ENCODE measurements at places on chromosomes 1 and 21.
A peak's percentile ranks its signal among the peaks of the same experiment; 100 is the strongest.

DNA sequence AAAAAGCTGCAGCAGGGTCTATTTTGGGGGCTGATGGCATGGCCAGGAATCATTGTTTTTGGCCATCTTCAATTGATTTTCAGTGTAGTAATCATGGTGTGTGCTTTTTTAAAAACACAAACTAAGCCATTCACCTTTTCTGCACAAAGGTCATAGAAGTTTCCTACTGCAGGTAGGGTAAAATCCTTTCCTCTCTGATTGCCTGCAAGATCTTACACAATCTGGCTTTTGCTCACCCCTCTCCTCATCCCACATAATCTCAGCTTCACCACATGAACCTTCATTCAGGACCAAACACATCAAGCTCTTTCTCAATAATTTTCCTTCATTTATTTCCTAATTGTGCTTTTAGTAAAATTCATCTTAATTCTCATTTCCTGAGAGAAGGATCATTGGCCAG, 38.3 kb upstream of the GBP5 start:
- DNase-seq, result no peak

DNA sequence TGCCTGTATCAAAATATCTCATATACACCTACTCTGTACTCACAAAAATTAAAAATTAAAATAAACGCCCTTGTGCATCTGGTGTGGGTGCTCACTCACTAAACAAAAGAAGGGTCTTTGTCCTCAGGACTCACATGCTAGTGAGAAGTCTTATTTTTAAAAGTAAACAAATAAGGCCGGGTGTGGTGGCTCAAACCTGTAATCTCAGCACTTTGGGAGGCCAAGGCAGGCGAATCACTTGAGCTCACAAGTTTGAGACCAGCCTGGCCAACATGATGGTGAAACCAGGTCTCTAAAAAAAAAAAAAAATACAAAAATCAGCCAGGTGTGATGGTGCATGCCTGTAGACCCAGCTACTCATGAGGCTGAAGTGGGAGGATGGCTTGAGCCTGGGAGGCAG, 51.5 kb downstream of the BCAR3 start:
- DNase-seq, result no peak

DNA sequence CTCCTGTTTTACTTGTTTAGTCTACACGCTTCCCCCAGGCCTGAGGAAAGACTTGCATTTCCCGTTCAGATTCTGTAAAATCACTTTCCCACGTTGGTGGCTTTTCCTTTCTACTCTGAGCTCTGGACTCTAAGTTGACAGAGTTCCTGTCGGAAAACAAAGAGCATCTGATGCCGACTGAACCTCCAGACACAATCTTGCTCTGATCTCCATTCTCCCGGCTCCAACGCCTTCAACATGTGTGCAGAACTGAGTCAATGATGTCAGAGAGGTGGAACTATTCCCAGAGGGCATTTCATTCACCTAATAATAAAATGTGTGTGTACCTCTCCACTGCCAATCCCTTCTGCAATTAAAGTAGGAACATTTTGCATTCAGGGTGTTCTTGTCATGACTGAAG, 147.7 kb downstream of the MIS18A start:
- DNase-seq, result no peak

GRCh38 chr1:11566042-11566850, 87.3 kb downstream of the DISP3 start:
- no peak for DNase-seq

DNA sequence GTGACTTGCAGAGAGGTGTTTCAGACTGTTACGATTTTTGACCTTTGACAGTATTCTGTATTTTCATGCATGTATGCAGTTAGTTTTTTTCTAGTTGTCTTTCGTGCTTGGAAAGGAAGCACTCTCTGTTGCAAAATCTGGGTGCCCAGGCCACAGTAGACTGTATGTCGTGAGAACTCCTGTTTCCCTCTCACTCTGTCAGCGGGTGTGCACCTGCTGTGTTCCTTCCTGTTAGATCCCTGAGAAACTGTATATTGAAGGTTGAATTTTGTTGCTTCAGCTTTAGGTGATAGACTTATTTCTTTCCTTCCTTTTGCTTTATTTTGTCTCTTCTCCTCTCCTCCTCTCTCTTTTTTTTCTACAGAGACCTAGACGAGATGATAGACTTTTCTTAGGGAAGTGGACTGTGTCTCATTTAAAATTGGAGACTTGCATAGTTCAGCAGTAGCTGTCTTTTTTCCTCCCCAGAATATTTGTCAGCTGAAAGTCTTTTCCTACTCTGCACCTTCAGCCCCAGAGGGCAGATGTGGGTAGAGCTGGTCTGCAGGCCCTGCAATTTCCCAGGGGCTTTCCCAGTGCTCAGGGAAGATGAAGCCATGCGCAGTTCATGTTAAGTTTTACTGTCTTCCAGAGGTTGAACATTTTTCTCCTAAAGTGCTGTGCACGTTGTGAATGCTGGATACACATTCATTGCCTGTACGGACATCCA, 1.4 kb downstream of the TRAPPC10 start:
- DNase-seq, result no peak

DNA sequence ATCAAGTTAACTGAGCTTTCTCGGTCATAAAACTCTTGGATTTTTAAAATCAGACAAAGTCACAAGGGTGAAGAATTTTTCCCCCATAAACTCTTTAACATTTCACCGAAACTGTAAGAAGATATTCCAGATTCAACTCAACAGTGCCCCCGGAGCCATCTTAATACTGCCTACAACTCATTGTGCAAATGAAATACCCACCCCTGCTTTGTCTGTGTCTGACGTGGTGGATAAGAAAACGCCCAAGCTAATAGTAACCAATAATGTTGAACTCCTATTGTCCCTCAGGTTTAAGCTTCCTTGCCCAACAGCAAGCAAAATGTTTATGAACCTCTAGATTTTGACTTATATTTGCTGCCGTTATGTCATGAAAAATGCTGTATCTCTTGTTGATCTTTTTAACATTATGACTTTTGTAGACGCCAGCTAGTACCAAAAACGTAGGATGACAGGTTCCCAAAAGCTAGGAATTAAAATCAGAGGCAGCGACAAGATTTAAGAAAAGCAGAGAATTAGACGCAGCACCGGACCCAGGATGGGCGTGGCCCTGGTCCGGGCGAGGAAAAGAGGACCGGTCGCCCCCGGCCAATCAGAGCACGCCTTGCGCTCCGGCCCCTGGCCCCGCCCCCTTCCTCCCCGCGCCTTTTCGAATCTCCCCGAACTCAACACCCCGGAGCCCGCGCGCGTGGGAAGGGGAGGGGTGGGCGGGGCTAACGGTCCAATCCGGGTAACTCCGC, 1.1 kb downstream of the STMN1 start:
- no peak for DNase-seq

DNA sequence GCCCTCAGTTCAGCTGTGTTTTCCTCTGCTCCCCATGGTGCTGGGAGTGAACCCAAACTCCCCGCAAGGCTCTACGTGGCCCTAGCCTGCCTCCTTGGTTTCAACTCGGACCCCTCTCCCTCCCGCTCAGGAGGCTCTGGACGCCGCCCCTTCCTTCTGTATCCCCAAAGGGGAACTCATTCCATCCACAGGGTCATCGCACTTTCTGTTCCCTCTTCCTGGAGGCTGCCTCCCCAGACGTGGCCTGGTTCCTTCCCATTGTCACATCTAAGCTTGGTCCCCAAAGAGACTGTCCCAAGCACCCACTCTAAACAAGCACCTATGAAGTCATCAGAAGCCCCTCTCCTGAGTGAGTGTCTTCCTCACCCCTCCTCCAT, 10.9 kb downstream of the KCNAB2 start:
- no peak for DNase-seq

GRCh38 chr1:97252076-97252475, 530.5 kb downstream of the PTBP2 start:
- DNase-seq, result no peak

DNA sequence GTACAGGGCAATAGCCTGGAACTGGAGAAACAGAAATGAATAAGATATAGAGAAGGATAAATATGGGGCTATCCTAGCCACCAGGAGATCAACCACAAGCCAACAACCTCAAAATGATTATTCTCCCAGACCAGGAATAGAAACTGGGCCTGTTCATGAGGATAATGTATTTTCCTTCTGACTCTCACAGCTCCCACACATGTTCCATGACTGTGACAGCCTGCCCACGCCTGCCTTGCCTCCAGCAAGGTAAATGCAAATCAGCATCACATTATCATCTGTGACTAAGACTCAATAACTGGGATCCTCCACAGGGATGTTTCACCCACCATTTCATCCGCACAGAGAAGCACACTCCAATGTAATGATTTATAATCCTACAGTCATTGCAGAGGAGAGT, 3.3 kb downstream of the ENSA start:
- DNase-seq, result no peak

GRCh38 chr1:235601104-235601503, 48.5 kb downstream of the GNG4 start:
- no peak for DNase-seq

DNA sequence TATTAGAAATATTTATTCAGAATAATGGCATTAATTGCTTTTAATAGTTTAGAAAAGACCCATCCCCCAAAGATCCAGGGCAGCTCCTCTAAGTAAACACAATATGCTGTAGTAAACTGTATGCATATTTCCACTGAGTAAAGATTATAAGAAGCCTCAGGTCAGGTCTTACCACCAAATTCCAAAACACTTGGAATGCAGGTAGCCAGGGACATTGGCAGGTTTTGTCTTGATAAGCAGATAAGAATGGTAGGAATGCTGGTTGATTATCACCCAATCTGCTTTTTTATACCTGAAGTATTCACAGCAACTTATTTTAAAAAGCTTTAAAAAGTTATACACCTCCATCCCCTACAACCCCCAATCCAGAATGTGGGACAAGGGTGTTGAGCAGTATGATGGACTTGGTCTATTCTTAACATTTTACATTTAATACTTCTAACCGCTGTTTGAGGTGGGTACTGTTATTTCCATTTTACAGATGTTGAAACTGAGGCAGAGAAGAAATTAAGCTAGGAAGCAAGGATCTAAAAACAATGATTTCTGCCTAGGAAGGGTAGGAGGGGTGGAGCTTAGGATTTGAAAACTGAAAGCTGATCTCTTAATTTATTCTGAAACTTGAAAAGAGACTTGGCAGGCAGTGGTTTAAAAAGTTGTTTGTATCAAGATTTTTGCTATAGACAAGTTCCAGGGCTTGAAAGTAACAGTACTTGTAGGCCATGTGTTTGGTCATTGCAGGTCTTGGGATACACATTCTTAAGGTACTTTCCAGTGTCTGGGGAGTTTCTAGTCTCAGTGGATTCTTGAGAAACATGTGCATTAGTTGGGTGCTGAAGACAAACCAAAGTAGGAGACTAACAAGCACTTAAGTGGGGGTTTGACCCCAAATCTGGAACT, 15.6 kb upstream of the THEM4 start:
- DNase-seq, result no peak

DNA sequence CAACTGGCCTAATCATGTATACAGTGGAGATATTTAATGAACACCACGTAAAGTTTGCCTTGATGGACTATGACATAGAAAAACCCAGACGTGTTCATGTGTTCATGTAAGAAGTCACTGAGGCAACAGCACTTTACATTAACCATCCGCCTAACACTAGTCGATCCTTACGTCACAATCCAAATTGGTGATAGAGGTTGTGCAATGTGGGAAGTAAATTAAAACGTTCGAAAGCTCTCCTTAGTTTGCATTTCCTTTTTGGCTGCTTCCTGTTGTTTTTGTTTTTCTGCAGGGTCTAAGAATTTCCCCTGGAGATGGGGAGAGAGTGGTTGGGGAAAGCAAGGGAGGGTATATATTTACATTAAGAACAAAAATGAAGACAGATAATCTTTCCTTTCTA, 587.5 kb upstream of the ADGRL2 start:
- peak; percentile 15 for DNase-seq

GRCh38 chr1:198445872-198446271, 94.6 kb downstream of the ATP6V1G3 start:
- DNase-seq, result no peak

DNA sequence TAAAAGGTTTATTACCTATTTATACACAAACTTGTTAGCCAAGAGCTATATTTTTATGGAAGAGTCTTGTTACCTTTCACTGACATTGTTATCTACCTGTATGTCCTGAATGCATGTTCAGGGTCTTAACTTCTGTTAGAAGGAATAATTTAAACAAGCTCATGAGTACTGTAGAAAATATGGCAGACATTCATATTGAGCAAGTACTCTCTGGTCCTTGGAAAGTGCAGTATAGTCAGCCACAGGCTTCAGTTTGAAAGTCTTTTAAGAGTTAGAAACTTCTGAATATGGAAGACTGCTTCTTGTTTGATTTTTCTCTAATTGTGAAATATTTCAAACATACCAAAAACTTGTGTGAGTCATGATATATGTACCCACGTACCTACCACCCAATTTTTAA, 16.6 kb downstream of the DIP2A start:
- no peak for DNase-seq

- DNase-seq, result no peak
Measured at GRCh38 chr1:151855933-151856332, 2.4 kb upstream of the THEM5 start.

GRCh38 chr21:42676808-42677207, 23.4 kb downstream of the PDE9A start:
- no peak for DNase-seq

GRCh38 chr1:52059321-52059720, 3.2 kb downstream of the BTF3L4 start:
- no peak for DNase-seq

DNA sequence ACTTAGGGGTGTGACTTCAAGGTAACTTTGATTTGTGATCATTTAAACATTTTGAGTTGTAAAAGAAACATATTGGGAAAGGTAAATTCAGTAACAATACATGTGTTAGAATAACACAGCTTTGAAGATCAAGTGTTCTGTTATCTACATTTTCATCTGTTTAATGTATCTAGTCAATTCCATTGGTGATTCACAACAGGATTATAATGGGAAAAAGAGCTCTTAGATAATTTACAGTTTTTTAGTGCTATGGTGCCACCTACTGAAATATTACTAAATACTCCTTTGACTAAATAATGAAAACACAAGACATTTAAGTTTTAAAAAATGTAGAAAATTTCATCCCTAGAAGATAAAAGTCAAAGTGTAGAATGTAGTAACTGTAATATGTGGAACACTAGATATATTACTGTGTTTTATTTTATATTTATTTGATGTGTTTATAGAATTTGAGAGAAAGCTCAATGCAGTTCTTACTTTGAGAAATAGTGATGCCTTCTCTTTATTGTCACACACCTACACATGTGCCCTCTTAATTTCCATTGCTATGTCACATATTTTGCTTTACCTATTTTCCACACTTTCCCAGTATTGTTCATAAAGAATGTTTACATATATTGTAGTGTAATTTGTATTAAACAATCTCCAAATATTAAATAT, 47.4 kb downstream of the PTPRC start:
- no peak for DNase-seq
